ENCODE measurements at places on chromosomes 13 and 19. TPM values are rescaled to one million over a fixed set of nuclear protein-coding genes. Genes with fewer than 3 reads are reported as not detected.

The KASH5 gene
- not detected for total RNA-seq

- DNase-seq = no peak
These were observed 1485.3 kb upstream of the MIR17HG start for GRCh38 chr13:89862011-89862690.

- DNase-seq = no peak
These were observed 113.0 kb downstream of the MRPL57 start for GRCh38 chr13:21289475-21289874.

- peak; percentile 95 for DNase-seq
These were observed 11.4 kb upstream of the USP12 start for GRCh38 chr13:27182844-27183497.

DNA sequence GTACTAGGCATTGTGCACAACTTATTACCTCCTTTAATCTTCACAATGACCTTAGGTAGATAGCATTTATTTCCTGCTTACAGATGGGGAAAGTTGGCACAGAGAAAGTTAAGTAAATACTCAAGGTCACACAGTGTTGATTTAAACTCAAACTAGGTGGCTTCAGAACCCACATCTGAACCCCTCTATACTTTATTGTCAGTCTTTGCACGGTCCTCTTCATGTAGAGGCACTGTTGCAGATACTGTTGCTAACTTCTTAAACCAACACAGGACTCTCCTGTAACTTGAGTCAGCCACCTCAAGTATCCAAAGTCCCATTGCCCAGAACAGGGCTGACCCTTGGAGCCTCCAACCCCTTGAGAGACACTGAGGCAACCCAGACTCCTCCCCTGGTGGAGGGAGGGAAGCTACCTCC, 48.8 kb downstream of the FRY start:
- no peak for DNase-seq

DNA sequence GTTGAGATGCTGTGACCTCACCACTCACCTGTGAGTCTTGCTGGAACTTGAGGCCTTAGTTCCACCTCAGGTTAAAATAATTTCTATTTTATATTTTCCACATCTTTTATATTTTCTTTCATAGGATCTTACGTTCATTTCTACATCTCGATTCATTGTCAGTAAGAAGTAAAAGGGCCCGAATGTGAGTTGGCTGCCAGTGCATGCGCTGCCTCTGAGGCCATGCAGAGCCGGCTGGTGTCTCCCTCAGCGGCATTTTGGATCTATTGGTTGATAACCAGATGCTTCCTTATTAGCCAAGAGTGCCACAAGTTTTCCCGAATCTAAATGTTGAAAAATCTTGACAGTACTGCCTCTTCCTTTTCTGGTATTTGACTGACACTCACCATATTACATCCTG, 347.3 kb downstream of the TEX29 start:
- DNase-seq = no peak

DNA sequence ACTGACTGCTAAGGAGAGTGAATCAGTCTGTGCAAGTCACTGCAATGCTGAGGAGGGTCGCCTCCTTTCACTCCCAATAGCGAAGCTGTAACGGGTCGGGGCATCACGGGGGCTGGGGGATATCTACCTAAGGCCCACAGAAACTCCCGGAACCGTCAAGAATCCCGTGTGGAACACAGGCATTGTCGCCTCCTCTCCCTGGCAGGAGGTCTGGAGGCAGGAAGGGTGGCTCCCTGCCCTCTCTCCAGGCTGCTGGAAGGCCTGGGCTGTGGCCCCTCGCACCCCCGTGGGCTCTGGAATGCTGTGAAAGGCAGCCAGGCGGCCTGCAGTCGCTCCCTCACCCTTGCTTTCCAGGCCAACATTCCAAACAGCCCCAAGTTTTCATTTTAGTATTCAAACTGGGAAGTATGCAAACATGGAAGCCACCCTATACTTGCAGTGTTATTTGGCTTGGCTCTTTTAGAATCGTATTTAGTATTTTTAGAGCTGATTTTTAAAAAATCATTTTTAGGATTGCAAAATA, 109.4 kb downstream of the CRYL1 start:
- no peak for DNase-seq

DNA sequence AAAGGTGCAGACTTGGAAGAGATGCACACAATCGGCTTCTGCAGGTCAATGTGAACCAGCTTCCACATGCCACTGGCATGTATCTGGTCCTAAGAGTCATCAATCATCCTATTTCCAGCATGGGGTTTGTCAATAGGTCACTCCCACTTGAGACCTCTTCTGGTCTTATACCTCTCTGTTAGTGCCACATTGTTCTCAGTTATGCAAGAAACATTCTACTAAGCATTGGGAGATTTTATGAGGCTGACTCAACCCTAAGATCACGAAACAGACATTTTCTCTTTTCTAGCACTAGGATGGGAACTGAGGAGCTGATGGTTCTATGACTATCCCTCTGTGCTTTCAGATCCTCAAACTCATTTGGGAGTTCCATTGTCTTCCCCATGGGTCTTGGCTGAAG, 581.5 kb upstream of the KLF12 start:
- no peak for DNase-seq

DNA sequence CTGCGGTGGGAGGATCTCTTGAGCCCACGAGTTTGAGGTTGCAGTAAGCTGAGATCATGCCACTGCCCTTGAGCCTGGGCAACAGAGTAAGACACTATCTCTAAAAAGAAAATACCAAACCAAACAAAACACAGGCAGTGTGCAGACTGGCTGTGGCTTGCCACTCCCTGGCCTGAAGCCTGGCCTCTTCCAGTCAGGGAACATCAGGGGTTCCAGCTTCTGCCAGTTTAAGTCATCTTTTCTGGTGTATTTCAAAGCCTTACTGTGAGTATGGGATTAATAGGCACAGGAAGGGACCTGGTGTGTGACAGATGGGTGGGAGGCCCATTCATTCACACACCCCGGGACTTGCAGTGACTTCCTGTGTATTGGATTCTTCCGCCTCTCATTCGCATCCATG, 27.0 kb upstream of the F2RL3 start:
- no peak for DNase-seq
